Sigmoid colon (tissue), 7 donors: ENCODE measurements at places on chromosomes 16 and 17. TPM values are rescaled to one million over a fixed set of nuclear protein-coding genes. Genes with fewer than 3 reads are reported as not detected.

DNA sequence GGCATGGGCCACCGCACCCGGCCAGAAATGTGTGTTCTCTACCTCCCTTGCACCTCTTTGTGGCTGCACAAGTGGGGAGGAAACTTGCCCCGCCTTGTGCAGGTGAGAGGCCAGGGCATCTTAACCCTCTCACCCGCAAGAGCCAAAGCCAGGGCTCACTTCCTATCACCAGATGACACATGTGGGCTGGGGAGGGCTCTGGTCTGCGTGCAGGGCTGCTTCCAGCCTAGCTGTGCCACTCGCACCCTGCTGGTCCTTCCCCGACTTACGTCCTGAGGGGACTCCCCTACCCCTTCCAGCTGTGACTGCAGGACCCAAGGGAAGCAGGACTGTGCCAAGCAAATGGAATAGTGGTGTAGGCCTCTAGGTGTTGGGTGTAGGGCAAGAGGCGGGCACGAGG lies 6.9 kb downstream of the MIEF2 start:
- H3K36me3 ChIP-seq = peaks cover 26% of the 10 kb centered on the region
- DNase-seq = no peak
- no peaks in the 10 kb centered on the region for H3K27me3 ChIP-seq
- no peak overlapping the region for H3K27ac ChIP-seq

Gene TSPOAP1
- total RNA-seq = 19.4 TPM

DNA sequence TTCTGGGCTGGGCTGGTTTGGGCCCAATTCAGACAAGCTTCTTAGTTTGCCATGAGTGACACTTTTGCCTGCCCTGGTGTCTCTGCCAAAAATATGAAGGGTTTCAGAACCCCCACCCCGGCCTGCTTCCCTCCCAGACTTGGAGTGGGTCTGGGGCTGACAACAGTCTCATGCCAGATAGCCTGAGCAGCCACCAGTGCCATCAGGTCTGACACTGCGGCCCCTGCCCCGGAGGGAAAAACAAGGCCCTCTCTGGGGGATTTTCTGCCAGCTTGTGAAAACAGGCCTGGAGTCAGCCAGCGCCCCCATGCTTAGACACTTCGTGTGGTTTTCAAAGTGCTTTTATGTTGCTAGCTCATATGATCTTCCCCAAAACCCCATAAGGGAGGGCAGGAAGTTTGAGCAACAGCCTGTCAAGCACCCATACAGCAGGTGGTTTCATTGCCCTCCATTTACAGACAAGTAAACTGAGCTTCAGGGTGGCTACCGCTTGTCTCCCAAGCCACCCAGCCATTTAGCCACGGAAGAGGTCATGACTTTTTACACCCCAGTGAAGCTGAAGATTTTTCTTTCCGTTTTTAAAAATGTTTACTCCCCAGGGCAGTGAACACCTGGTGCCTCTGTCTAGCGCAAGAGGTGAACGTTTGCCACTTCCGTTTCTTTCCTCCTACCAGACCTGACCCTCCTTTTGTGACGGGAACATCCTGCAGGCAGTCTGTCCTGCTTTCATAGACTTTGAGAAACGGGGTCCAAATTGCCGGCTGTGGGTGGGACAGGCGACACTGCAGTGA lies 300.6 kb downstream of the SEC14L1 start:
- H3K27me3 ChIP-seq = no peaks in the 10 kb centered on the region
- H3K4me1 ChIP-seq = peaks cover 78% of the 10 kb centered on the region
- H3K36me3 ChIP-seq = no peaks in the 10 kb centered on the region
- no peak overlapping the region for H3K4me3 ChIP-seq

Gene NHLRC4
- total RNA-seq = 1.5 TPM

- H3K27me3 ChIP-seq = no peaks in the 10 kb centered on the region
- no peaks in the 10 kb centered on the region for H3K36me3 ChIP-seq
- H3K27ac ChIP-seq = no peak overlapping the region
- H3K4me1 ChIP-seq = peaks cover 6% of the 10 kb centered on the region
- H3K4me3 ChIP-seq = no peak overlapping the region
Observed at GRCh38 chr17:44530896-44531418, 26.3 kb upstream of the FZD2 start.

- H3K27ac ChIP-seq = no peak overlapping the region
- no peak overlapping the region for H3K4me3 ChIP-seq
- no peak for DNase-seq
Observed at GRCh38 chr16:81524382-81524781, 79.8 kb downstream of the CMIP start.

Gene CCDC200
- total RNA-seq = not detected

DNA sequence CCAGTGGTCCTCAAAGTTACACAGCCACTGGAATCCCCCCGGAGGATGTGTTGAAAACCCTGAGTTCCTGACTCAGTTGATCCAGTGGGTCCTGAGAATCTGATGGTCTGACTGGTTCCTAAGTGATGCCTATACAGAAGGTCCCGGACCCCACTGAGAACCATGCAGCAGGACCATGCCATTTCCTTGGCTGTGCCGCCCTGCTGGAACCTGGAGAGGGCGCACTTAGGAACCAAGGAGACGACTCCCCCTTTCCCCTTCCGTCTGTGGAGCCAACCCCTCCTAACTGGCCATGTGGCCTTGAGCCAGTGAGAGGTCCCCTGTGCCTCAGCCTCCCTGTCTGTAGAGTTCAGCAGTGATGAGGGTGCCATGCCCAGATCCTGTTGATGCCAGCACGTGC lies 22.0 kb downstream of the C16orf74 start:
- DNase-seq = no peak
- no peaks in the 10 kb centered on the region for H3K27me3 ChIP-seq
- no peak overlapping the region for H3K27ac ChIP-seq

- H3K27ac ChIP-seq = no peak overlapping the region
- DNase-seq = no peak
- no peaks in the 10 kb centered on the region for H3K4me1 ChIP-seq
- H3K4me3 ChIP-seq = no peak overlapping the region
- H3K36me3 ChIP-seq = no peaks in the 10 kb centered on the region
- no peaks in the 10 kb centered on the region for H3K27me3 ChIP-seq
Observed at GRCh38 chr16:54577651-54578128, 291.1 kb upstream of the IRX3 start.

DNA sequence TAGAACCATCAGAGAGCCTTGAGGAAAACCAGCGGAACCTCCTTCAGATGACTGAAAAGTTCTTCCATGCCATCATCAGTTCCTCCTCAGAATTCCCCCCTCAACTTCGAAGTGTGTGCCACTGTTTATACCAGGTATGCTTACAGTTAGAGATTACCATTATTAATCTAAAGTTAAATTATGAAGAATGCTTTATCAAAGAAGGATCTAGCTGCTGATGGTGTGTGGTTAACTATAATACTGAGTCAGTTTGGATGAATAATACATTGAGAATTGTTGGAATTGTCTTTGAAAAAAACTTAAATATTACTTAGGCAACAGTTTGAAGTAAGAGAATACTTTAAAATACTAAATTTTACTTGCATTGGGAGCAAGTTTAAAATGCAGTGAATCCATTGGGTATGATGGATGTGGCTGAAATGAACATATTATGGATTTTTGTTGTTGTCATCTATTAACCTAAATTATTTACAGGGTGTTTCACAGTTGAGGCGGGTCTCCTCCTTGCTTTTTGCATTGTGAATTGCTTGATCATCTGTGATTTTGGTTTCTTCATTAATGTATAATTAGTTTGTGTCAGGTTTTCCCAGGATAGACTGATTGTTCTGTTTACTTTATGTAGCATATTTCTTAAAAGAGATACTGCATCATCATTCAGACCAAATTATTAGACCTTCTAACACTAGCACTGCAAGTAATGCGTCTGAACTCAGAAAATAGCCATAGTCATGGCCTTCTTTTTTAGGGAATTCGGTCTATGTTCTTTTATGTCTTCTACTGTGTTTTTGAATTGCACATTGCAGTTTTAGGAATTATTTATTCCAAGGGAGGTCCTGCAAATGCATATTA lies 47.8 kb downstream of the OMG start:
- H3K36me3 ChIP-seq = no peaks in the 10 kb centered on the region
- no peaks in the 10 kb centered on the region for H3K27me3 ChIP-seq
- H3K4me3 ChIP-seq = no peak overlapping the region
- no peaks in the 10 kb centered on the region for H3K4me1 ChIP-seq

Gene RAB37
- 1.8 TPM for total RNA-seq

Gene PRDM7
- not detected for total RNA-seq

Gene SPNS1
- total RNA-seq = 14.5 TPM

Gene KCNAB3
- not detected for total RNA-seq

- no peak overlapping the region for H3K4me3 ChIP-seq
- DNase-seq = peak; percentile 82
- H3K27me3 ChIP-seq = no peaks in the 10 kb centered on the region
- no peak overlapping the region for H3K27ac ChIP-seq
Observed at GRCh38 chr16:73020409-73020884, 27.5 kb downstream of the ZFHX3 start.

DNA sequence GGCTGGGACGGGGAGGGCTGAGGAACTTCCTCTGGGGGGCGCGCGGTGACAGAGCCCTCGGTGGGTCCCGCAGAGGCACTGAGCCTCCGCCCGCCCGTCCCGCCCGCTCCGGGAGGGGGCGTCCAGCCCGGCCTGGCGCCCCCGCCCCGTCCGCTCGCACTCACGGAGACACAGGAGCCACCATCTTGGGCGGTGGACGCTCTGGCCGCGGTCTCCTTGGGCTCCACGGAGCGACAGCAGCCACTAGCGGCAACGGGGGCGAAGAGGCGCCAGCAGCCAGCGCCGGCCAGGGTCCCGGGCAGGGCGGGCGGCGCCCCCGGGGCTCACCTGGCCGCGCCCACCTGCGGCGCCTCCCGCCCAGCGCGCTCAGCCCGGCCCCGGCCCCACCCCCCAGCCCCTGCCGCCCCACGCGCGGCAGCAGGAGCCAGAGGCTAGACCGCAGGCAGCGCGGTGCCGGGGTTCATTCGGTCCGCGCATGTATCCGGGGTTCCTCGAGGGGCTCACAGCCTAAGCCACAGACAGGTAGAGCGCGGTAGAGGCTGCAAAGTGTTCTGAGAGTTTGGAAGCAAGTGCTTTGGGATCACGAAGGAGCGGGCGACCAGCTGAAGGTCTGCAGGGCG lies at the start of gene C17orf113:
Gene C17orf113 (minus strand): TSS at position 209 of the 620 bp plus-strand sequence. CDS start 7,225 bp downstream, outside the sequence.
- H3K27ac ChIP-seq = peak within 1 kb of the TSS; percentile 16
- peaks cover 14% of the 10 kb centered on the region for H3K27me3 ChIP-seq
- H3K36me3 ChIP-seq = no peaks in the 10 kb centered on the region

Gene NPIPB13
- 1.4 TPM for total RNA-seq

DNA sequence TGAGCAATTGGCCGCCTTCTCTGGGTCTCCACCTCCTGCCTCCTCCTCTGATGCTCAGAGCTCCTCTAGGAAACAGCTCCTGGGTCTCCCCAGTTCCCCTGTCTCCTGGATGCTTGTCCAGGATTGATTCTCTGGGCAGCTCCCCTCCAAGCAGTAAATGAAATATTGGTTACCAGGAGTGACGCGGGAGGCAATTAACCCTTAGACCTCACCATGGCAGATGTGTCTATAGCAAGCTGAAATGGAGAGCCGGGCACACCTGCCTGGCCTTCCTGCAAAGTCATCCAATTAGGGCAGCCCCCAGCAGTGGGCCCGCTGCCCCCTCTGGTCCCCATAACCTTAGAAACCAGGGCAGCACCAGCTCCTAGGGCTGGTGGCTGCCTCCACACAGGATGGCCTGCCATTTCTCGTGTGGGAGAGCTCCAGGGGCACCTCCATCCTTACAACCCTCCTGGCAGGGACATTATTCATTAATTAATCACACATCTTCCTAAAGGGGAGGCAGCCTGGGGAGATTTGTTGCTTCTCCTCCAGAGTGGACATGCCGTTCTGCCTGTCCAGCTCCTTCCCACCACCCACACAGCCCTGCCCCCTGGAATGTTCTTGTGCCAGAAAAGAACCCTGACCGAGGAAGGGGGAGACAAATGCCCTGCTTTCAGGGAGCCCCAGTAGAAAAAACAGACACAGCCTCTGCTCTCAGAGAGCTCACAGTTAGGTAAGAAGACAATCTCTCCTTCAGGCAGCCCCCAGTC lies 8.3 kb upstream of the KIF18B start:
- no peak overlapping the region for H3K27ac ChIP-seq
- H3K27me3 ChIP-seq = no peaks in the 10 kb centered on the region
- peak; percentile 15 for DNase-seq
- H3K4me1 ChIP-seq = peaks cover 10% of the 10 kb centered on the region
- H3K36me3 ChIP-seq = no peaks in the 10 kb centered on the region

Gene TAX1BP3
- 68.4 TPM for total RNA-seq

DNA sequence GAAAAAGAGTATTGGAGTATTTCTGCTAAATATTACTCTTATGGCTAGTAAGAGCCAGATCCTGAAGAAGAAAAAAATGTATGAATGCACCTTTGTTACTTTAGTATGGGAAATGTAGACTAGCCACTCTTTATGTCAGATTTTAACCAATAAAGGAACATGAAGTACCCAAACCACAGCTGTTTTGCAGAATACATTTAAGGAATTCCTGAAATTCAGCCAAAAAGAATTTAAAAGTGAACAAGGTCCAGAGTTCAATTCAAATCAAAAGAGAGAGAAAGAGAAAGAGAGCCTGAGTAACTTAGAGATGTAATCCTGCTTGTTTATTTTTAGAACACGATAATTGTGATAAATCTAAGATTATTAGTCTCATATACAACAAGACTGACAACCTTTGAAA lies 1.2 kb downstream of the KCNJ16 start:
- H3K4me3 ChIP-seq = no peak overlapping the region
- DNase-seq = no peak
- no peaks in the 10 kb centered on the region for H3K4me1 ChIP-seq
- no peaks in the 10 kb centered on the region for H3K27me3 ChIP-seq

DNA sequence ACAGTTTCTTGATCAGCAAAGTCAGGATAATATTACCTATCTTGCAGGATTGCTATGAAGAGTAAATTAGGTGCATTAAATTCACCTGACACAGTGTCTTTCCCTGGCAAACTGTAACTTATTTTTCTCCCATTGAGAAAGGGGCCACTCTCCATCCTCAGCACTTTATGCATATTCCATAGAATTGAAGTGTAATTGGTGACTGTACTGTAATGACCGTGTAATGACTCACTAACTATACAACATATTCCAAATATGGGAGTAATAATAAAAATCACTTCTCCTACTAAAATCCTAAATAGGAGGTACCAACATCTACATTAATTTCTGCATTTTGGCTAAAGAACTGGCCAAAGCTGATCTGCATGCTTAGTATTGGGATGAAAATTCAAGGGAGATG lies 141.9 kb upstream of the NOG start:
- H3K4me3 ChIP-seq = no peak overlapping the region
- H3K27ac ChIP-seq = no peak overlapping the region
- H3K4me1 ChIP-seq = no peaks in the 10 kb centered on the region
- H3K36me3 ChIP-seq = no peaks in the 10 kb centered on the region
- DNase-seq = no peak

- no peak overlapping the region for H3K4me3 ChIP-seq
- H3K4me1 ChIP-seq = no peaks in the 10 kb centered on the region
- H3K36me3 ChIP-seq = peaks cover 9% of the 10 kb centered on the region
- no peaks in the 10 kb centered on the region for H3K27me3 ChIP-seq
Observed at GRCh38 chr16:70770626-70771552, 30.1 kb downstream of the VAC14 start.

GRCh38 chr16:3606441-3606840 lies 5.0 kb downstream of the SLX4 start:
- H3K36me3 ChIP-seq = no peaks in the 10 kb centered on the region
- peaks cover 11% of the 10 kb centered on the region for H3K4me1 ChIP-seq
- H3K4me3 ChIP-seq = no peak overlapping the region
- H3K27ac ChIP-seq = no peak overlapping the region
- no peak for DNase-seq
- no peaks in the 10 kb centered on the region for H3K27me3 ChIP-seq

Gene TMEM238L
- total RNA-seq = not detected

Gene C16orf46
- 0.27 TPM for total RNA-seq

Gene NLRC3
- not detected for total RNA-seq

GRCh38 chr16:67393788-67394154 lies 473 bp upstream of the TPPP3 start:
- peak overlapping the region; percentile 50 for H3K4me3 ChIP-seq
- H3K27me3 ChIP-seq = no peaks in the 10 kb centered on the region
- H3K36me3 ChIP-seq = no peaks in the 10 kb centered on the region
